Muscle of arm (tissue), 14 donors: ENCODE measurements at places on chromosomes 1 and 21. TPM values are rescaled to one million over a fixed set of nuclear protein-coding genes. Genes with fewer than 3 reads are reported as not detected.
A peak's percentile ranks its signal among the peaks of the same experiment; 100 is the strongest.

GRCh38 chr21:29195981-29196669, 65.7 kb downstream of the MAP3K7CL start:
- no peak for DNase-seq

WDR64 gene
- polyA plus RNA-seq: 0.16 TPM

DNA sequence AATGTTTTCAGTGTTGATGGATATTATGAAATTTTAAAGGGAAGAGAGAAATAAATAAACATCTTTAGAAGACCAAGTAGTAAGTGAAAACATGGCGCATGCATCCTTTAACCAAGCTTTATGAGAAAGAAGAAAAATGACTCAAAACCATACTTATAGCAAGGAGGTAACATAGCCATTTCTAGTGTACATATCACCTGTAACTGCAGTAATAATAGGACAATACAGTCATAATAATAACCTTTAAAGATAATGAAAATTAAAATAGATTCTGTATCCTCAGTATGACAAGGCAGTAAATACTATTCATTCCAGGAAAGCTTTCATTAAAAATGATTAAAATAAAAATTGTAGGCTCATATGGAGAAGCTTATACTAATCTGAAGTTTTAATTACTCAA, 141.2 kb downstream of the COL24A1 start:
- no peak for DNase-seq

ITGB2 gene
- 8.0 TPM for polyA plus RNA-seq

TMEM269 gene
- polyA plus RNA-seq: 0.52 TPM

UTS2 gene
- not detected for polyA plus RNA-seq

GRCh38 chr1:212699625-212700222, at the start of gene BATF3:
Gene BATF3, minus strand, starts transcription at chr1:212699840. Its CDS starts 78 bp downstream, at chr1:212699762.
- peak; percentile 35 for DNase-seq

PADI6 gene
- polyA plus RNA-seq: not detected

TMEM51 gene
- not detected for polyA plus RNA-seq

DNA sequence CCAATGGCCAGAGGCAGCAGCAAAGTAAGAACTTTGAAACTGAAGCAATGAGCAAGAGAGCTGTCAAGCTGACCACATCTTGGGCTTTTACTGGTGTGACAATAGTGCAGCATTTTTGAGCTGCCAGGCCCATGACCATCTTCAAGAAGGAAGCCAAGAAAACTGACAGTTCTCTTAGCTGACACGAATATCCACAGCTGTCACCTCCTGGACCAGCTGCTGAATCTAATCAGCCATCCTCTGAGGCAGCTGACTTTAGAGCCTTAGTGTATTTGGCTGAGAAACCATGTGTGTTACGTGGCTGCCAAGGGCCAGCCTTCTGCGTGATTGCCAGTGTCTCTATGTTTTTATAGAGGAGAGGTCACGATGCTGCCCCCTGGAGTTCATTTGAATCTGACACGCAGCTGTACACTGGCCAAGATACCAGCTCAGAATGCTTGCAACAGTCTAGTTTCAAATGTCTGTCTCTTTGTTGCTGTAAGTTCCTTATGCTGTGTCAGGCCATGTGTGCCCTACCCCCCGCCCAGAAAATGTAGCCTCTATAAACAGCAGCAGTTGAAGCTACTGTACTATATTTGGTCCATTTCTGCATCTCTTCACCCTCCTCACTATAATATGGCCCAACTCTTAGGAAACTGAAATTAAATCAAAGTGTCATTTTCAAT, 39.7 kb downstream of the PALMD start:
- peak; percentile 72 for DNase-seq

IL10RB gene
- polyA plus RNA-seq: 13.8 TPM

ZSWIM5 gene
- 0.55 TPM for polyA plus RNA-seq

- DNase-seq: no peak
Observed at GRCh38 chr1:73593364-73593763, 604.6 kb downstream of the LRRIQ3 start.

DNA sequence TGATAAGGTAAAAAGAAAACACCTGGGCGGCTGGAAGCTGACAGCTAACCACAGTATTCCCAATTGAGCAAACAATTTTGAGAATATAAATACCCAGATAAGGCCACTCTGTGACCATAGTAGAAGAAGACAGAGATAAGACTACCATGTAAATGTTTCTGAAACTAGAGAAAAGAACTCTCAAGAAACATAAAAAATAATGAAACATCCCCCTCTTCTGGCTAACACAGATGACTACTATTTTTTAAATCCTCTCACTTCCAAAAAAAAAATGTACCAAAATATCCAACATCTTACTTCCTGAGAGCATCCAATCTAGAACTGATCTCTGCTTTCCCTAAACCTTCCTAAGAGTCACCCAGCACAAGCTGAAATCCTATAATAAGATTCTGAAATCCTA, 125.9 kb downstream of the HFM1 start:
- peak; percentile 15 for DNase-seq

DNA sequence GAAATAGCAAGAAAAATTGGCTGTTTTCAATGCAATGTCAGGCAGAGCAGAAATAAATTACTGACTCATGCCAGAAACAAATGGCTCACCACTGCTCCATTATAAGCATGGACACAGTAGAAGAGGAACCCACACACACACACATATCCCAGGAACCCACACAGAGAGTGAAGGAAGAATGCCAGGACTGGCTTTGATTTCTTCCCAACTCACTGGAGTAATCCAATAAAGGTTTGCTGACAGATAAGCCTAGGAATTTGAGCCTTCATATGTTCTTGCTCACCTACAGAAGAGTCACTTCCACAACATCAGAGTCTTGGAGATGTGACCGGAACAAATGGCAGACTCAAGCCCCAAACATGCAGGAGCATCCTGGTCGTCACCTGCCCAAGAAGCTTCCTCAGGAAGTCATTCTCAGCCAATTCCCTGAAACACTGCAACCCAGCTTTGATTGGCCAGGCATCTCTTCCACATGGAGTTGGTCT, 2.2 kb downstream of the SH3BP5L start:
- no peak for DNase-seq

DNA sequence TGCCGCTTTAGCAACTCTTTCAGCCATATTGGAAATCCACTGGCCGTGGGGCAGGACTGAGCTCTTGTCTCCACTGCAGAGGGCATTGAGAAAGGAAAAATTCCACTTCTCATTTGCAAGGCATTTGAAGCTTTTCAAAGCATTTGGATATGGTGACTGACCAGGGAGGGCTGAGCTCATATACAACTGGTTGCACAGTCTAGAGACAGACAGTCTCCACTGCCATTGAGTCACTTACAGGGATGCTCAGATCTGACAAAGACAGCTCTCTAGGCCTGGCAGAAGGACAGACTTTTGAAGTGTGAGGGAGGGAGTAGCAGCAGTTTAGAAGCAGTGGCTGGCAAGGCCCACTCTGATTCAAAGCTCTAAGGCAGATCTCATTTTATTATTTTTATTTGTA, 24.2 kb downstream of the NCF2 start:
- no peak for DNase-seq

DNA sequence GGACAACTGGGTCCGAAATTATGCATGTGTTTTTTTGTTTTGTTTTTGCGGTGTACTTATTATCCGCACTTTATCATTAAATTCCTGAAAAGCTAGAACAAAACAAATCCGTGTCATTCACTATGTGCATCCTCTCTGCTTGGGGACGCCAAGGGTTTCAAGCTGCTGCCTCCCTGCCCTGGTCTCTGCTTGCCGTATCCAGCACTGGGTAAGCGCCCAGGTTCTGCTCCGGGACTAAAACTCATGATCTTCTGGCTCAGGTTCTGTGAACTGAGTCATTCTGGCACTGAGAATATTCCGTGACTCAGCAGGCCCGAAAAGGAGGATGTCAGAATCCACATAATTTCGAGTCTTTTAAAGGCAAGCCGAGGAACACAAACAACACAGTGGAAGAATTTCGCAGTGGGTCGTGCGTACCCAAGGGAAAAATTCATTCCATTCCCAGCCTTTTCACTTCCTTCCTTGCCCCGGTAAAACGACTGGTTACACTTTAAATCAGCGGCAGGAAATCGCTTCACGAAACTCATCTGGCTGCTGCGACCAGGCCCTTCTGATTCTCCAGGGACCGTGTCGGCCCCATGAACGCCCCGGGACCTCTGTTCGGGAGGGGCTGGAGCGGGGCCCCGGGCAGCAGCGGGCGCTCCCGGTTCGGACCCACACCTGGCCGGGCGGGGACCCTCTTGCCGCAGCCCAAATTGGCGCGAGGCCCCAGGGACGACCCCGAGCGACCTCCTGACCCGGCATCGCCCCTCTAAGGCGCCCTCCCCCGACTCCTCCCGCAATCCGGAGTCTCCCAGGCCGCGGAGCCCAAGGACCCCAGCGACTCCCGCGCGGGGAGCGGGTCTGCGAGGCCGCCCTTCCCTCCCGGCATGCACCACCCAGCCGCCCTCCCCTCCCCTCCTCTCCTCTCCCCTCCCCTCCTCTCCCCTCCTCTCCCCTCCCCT, 746 bp upstream of the LAMC1 start:
- DNase-seq: peak; percentile 96
